ENCODE measurements at places on chromosomes 2 and 18.

DNA sequence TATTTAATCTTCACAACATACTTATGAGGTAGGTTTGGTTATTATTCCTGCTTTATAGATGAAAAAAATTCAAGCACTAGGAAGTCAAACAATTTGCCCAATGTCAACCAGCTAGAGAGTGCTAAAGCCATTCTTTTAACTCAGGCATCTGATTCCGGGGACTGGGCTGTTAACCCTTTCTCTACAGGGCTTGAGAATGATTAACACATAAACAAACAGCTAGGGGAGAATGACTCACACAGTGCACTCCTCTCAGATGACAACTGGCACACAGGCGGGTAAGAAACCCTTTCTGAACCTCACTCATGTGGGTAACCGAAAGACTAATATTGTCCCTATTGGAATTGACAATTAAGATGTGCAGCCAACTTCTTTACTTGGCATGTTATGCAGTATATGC lies 86.3 kb upstream of the FSHR start:
- DNase-seq: peak; percentile 53

DNA sequence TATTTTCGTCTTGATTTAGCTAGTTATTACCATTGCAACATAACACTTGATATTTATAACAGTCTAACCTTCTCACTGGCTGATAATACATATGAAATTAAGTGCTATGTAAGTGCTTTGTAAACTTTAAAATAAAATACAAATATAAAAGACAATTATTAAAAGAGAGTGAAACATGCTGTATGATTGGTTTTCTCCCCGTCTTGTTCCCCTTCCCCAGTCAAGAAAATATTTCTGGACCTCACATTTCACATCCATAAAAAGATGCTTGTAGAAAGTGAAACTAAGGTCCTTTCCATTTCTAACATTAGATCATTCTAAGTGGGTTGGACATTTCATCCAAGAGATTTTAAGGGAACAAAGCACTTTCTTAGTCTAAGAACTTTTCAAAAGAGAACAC lies 310.2 kb upstream of the LRATD1 start:
- no peak for DNase-seq

DNA sequence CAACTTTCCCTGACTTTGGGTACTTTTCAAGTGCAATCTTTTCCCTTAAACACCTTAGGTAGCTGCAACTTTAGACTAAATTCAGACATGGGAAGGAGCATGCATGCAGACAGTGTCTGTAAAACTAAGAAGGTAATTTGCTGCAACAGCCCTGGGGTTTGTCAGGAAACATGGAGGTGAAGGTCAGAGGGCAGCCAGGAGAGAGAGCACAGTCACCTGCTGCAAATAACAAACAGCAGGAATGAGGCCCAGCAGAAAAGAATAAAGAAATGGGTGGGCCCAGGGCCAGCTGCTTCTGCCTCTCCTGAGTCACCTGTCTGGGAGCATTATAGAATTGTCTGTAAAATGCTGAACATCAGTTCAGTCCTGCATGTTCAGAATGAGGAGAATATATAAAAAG lies 35.2 kb downstream of the MTHFD2 start:
- no peak for DNase-seq

DNA sequence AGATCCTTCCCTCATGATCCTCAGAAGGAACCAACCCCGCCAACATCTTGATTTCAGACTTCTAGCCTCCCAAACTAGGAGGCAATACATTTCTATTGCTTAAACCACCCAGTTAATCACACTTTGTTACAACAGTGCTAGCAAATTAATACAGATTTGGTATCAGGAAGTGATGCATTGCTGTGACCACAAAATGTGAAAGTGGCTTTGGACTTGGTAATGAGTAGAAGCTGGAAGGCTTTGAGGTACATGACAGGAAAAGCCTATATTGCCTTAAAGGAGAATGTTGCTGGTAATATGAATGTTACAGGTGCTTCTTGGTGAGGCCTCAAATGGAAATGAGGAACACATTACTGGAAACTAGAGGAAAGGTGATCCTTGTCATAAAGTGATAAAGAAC lies 260.3 kb downstream of the SATB2 start:
- DNase-seq: no peak

- DNase-seq: peak; percentile 91
These were observed 78.4 kb downstream of the TRIM43 start for GRCh38 chr2:95670167-95670566.

- no peak for DNase-seq
These were observed 19.1 kb upstream of the SMARCAL1 start for GRCh38 chr2:216392945-216393840.

- DNase-seq: no peak
These were observed 521 bp downstream of the MYCN start for GRCh38 chr2:15940661-15941480.

DNA sequence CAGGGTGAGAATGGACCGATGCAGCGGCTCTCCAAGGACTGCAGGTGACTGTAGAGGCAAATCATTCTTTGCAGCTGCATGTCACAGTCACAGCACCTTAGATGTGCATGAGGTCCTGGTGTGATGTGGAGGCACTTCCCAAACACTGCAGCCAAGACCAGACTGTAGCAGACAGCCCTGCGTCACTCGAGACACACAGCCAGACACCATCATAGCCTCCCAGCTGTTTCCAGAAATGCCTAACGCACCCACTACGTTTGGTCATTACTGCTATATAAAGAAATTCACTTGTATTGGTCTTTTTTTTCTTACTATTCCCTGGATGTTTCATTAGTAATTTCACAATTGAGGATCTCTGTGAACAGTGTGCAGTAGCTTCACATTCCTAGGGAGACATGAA lies 60.9 kb downstream of the SH3YL1 start:
- DNase-seq: no peak

DNA sequence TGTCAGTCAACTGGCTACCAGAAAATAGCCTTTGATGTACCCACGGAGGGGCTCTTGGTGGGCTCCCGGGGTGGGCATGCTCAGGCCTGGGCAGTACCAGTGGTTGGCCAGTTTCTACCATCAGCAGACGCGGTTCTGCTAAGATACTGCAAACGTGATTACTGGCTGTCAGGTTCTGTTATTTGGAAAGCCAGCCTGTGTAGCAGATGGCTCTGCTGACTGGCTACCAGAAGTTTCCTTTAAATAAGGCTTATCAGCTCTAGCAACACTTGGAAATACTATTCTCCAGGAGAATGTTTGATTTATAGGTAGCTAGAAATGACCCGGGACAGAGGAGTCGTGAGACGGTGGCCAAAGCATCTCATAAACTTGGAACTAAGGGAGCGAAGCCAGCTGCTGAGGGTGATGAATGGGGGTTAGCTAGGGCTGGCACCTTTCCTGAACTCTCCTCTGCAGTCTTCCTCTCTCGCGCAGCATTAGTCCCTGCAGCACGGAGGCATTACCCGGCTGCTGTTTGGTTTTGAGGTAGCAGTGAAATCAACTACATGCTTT lies 171.9 kb downstream of the AGAP1 start:
- no peak for DNase-seq

DNA sequence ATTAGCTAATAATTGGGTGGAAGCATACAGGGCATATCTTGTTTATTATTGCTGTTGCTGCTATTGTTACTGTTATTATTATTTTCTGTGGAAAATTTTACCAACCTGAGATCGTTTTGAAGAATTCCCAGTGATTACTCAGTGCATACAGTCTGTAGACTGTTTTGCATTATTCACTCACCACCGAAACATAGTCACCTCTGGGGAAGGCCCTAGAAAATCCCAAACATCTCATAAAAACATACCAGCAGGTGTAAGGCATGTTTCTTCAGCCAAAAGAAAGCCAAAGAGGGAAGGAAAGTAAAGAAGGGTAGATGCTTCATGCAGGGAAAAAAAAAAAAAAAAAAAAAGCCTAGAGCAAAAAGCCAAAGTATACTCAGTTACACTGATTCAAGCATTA lies 647.7 kb downstream of the BCL11A start:
- no peak for DNase-seq

- DNase-seq: no peak
These were observed 410.5 kb downstream of the CDH19 start for GRCh38 chr18:66193394-66193793.

DNA sequence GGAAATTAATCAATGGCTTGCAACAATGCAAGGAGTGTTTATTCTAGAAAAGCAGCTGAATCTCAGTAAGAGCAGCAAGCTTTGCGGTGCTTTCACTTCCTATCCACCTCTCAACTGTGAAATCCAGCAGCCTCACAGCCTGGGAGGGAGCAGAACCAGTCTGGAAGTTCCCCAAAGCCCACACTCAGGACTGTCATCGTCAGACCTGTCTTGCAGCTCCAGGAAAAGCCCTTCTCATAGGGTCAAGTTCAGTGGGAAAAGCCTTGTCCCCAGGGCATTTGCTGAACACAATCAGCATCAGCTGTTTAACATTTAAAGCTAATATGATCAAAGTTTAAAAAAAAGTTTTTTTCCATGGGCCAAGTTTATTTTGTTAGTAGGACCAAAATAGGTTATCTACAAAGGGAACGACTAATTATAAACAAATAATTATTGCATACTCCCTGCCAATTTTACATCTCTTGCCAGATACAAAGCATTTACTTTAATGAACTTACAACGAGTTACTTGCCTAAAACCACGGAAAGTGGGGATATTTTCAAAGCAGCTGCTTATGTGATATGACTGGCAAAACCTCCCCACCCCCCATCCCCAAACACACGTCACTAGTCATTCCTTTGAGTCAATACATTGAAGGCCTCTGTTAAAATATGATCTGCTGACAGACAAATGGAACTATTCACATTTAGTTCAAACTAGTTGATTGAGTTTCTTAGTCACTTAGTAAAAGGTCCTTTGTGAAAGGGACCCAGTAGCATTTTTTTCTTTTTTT lies 36.8 kb downstream of the PARD6G start:
- DNase-seq: no peak

DNA sequence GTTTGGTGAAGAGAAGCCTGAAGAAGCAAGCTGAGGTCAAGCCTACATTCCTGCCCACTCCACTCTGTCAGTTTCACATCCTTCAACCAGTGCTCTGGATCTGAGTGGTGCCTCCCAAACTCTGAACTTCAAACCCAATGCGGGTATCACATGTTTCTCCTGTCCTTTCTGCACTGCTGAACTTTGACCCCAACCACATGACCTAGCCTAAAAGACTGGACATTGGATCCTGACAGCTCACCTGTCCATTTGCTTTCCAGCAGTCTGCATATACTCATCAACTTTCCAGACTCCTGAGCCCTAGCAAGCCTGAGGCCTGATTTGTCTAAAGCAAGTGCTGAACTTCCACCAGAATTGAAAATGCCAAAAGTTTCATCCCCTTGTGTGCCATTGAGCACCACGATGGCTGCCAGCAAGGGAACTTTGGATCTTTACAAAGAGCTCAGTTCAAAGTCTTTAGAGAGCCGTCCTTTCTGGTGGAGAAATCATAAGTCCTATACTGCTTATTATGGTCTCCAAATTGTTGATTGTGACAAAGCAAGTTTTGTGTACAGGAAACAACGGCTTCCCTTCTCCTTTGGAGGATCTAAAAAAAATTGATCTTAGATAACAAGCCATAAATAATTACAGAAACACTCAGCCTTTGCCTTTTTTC lies 37.6 kb upstream of the ITGA6 start:
- DNase-seq: no peak

- no peak for DNase-seq
These were observed 50.8 kb upstream of the REG3A start for GRCh38 chr2:79210274-79210917.

DNA sequence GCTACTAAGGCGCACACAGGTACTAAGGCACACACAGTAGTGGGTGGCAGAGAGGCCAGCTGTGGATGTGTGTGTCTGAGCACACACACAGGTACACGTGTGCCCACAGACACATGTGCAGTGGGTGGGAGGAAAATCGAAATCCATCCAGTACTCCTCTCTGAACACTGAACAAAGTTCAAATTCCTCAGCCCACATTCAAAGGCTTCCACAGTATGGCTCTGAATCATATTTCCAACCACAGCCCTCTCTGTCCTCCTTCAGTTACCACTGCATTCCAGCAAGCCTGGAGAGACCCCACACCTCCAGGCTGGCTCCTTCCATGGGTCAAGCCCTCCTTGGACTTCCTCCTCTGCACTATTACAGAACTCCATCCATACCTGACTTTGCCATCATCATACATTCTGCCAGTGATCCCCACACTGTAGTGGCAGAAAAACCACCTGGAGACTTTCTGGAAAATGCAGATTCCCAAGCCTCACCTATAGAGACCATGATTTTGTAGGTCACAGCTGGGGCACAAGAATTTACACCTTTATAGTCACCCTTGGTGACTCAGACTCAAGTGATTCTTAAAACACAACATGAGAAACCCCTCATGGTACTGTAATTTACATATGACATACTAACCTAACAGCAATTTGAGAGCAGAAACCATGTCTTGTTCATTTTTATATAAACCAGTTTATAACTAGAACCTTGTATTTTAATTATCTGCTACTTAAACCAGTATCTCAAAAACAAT lies 31.4 kb downstream of the EPG5 start:
- DNase-seq: peak; percentile 41

DNA sequence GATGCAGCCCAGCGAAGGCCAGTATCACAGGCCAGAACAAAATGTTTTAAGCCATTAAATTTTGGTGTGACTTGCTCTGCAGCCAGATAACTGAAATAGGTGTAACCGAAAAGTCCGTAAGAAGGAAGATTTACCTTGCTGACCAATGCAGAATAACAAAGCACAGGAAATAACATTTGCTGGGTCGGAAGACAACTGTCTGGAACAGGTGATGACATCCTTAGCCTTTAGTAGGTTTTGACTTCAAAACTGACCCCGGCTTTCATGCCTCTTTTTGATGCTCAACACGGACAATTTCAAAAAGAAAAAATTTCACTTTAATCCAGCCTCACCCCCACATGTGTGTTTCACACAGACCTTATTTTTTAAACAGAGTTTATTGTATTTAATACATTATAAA lies 93.7 kb downstream of the KCTD1 start:
- no peak for DNase-seq

- DNase-seq: no peak
These were observed 19.2 kb upstream of the TMEM177 start for GRCh38 chr2:119659601-119660342.

GRCh38 chr2:179239838-179240237 lies 24.8 kb downstream of the SESTD1 start:
- no peak for DNase-seq

DNA sequence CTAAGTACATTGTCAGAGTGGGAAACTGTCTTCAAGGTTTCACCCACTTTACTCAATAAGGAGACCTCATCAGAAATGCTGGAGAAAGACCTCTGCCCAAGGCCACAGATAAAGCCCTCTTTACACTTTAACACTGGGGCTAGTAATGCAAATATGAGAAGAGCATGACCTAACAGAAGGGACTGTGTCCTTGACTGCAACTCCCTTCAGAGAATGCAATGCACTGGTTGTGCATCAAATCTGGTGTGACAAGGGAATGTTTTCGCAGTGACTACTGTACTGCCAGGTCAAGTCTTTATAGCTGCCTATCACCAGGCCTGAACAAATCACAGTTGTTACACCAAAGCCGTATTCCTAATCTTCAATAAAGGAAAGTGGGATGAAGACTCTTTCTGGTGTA lies 28.6 kb downstream of the CDH19 start:
- DNase-seq: no peak

DNA sequence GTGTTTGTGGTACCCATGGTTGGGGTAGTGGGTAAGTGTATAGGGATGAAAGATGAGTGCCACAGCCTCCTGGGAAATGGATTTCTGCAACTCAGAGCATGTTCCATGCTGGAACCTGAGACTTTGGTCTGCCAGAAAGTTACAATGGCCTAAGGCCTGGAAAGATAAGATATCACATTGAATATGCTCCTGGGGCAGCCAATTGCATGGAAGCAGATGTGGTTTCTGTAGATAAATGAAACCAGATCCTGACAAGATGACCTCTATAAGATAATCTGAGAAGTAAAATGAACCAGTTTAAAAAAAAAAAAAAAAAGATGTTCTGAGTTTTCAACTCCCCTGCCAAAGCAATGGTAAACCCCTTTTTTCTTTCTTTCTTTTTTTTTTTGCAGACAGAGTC lies 91.4 kb upstream of the NCK2 start:
- no peak for DNase-seq

Data from fibroblast of skin of back (primary cell).